ENCODE measurements at places on chromosomes 2 and 18.

GRCh38 chr2:215401896-215402379 is 33.9 kb downstream of the FN1 start:
- no peak for DNase-seq

GRCh38 chr2:31476511-31477180 is 62.1 kb upstream of the XDH start:
- no peak for DNase-seq

DNA sequence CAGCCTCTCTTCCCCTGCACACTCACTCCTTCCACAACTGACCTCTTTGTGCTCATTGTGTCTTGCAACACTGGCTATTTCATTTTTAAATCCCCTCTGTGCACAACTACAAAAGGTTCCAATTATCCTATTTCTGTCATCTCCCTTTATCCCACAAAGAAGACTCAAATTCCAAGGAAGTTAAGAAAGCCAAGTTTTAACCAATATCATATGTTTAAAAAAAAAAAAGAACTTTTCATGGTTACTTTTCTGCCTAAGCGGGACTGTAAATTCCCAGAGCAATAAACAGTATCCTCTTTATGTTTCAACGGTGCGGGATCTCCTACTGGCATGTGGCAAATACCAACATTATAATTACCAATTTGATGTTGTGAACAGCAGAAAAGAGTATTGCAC is 83.8 kb downstream of the DOCK10 start:
- DNase-seq: no peak

- DNase-seq: no peak
Measured at GRCh38 chr2:42794271-42795046, 2.1 kb upstream of the HAAO start.

DNA sequence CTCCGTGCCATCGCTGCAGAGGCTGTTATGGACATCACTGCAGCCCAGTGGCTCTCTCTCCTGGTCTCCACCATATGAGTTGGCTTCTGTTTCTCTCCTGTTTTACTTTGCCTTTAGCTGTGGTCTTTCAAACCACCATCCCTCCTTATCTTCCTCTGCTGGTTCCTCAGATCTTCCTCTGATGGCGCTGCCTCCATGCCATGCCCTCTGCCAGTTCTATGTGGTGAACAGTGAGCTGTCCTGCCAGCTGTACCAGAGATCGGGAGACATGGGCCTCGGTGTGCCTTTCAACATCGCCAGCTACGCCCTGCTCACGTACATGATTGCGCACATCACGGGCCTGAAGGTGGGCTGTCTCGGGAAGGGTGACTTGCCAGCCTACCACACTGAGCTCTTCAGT is 13.1 kb downstream of the TYMS start:
- no peak for DNase-seq

GRCh38 chr2:201313362-201313761 is 43.8 kb downstream of the FLACC1 start:
- no peak for DNase-seq

DNA sequence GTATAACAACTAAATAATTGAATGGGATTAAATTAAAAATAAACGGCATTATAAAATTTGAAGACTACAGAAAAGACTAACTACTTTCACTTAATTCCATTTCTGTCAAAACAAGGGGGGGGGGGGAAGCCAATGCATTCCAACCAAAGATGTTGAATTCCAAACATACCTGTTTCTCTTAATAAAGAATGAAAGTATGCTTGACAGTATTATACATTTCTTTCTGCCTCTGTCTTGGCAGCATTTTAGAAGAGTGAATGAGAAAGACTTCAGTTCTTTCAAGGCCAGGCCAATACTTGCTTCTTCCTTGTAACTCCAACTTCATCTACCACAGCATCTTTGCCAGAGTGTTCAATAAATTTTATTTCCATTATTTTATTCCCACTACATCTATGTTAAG is 65.9 kb downstream of the PDE11A start:
- no peak for DNase-seq

DNA sequence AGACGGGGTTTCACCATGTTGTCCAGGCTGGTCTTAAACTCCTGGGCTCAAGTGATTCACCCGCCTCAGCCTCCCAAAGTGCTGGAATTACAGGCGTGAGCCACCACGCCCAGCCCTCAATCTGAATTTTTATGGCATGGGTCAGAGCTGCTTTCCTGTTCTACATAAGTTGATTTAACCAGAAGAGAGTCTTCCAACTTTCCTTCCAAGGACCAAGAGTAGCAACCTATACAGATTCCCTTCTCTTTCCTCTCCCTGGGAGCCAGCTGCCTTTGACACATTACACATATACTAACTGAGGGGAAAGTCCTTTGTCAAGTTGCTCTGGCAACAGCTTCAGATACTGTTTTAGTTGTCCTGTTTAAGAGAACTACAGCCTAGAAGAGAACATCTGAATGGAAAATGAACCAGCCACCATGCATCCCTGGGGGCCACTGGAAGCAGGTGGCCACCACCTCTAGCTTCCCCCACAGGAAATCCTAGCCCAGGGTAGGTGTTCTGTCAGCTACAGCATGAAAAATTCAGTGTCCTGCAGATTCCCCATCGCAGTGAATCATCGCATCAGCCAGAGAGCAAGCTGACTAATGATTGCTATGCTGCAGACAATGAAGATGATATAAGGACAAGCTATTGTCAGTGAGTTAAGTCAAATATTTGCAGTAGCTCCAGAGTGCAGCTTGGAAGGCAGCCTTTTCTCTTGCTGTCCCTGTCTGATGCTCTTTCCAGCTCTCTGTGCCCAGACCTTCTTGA is 62.9 kb downstream of the POMC start:
- DNase-seq: no peak

GRCh38 chr2:133641942-133642725 is 73.9 kb upstream of the NCKAP5 start:
- no peak for DNase-seq

GRCh38 chr2:9112079-9112721 is 94.4 kb upstream of the ASAP2 start:
- DNase-seq: no peak

DNA sequence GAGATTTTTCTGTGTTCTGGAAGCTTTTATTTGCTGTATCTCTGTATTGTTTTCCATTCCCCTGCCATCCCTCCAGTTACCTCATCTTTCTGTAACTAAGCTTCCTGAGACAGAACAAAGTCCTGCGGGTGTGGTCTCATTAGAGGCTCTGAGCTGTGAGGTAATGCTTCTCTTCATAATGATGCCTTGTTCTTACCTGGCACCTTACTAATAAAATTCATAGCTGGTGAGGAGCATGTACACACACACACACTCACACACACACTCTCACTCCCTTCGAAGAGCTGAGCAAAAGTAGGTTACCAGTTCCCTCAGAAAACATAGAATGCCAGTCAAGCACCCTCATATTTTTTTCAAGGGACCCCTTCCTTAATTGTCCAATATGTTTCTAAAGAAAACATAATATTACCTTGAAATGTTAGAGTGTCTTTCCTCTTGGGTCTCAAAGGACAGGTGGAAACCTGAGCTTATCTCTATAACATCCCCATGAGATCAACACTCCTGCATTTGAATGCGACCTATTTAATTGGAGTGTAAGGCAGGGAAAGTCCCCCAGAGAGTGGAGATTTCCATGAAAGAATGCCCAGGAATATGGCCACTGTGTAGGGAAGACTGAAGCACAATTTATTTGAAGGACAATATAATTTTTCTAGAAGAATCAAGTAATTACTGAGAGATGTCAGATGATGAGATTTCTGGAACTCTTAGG is 161.6 kb upstream of the NCK2 start:
- no peak for DNase-seq

GRCh38 chr2:62569907-62570841 is 64.2 kb upstream of the TMEM17 start:
- DNase-seq: no peak

DNA sequence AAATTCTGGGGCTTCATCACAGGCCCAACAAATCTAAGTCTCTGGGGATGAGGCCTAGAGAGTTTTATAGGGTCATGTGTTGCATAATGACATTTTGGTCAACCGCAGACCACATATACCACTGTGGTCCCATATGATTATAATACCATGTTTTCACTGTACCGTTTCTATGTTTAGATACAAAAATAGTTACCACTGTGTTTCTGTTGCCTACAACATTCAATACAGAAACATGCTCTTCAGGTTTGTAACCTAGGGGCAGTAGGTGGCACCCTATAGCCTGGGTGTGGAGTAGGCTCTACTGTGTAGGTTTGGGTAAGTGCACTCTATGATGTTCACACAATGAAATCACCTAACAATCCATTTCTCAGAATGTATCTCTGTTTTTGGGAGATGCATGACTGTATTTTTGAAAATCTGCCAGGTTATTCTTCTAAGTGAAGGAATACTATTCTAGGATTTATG is 485.2 kb downstream of the PTPRM start:
- DNase-seq: no peak

GRCh38 chr18:24009651-24010333 is 4.8 kb upstream of the TTC39C start:
- DNase-seq: peak; percentile 18

DNA sequence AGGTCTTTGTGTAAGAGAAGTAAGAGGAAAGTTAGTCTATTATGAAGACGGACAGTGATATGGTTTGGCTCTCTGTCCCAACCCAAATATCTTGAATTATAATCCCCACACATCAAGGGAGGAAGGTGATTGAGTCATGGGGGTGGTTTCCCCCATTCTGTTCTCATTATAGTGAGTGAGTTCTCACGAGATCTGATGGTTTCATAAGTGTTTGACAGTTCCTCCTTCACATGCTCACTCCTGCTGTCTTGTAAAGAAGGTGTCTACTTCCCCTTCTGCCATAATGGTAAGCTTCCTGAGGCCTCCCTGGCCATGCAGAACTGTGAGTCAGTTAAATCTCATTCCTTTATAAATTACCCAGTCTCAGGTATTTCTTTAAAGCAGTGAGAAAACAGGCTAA is 67.6 kb downstream of the NEURL3 start:
- no peak for DNase-seq

GRCh38 chr2:240622531-240623235 is 2.6 kb upstream of the GPR35 start:
- DNase-seq: no peak

DNA sequence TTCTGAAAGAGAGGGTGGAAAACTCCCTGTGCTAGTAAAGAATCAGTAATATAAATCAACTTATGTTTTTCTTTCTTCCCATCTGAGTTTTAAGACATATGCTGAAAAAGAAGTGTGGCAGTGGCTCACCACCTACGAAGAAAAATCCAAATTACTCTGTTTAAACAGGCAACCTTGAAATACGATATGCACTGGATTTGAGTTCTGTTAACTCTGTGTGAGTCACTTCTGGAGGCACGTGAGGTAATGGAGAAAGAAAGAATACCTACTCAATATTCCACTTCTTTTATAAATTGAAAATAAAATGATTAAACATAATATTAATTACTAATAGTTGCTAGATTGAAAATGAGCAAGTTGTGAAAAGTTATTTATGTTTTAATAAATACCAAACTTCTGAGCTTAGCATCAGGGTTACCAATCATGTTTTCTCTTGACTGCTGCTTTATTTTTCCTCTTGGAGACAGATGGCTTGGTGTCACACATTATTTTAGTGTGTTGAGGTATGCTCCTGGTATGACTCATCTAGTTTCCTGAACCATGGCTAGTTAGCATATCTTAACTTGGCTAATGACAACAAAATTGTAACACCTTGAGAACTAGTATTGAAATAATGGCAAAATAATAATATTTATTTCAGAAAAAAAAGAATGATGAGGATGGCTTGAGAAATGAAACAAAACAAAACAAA is 1705.5 kb upstream of the PIK3C3 start:
- no peak for DNase-seq

GRCh38 chr2:191889931-191890330 is 43.0 kb upstream of the CAVIN2 start:
- no peak for DNase-seq

DNA sequence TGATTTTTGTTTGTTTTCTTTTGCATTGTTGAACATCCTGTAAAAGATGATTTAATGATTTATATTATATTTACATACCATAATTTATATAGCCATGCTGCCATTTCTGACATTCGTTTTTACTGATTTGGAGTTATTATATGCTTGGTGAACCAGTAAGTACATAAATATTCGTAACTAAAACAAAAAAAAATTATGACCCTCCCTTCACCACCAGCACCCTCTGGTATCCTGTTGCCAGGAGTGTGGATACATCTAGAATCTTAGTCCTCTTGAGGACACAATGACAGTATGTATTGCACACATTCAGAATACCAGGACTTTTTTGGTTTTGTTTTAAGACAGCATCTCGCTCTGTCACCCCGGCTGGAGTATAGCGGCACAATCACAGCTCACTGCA is 43.9 kb upstream of the B3GNT7 start:
- no peak for DNase-seq

DNA sequence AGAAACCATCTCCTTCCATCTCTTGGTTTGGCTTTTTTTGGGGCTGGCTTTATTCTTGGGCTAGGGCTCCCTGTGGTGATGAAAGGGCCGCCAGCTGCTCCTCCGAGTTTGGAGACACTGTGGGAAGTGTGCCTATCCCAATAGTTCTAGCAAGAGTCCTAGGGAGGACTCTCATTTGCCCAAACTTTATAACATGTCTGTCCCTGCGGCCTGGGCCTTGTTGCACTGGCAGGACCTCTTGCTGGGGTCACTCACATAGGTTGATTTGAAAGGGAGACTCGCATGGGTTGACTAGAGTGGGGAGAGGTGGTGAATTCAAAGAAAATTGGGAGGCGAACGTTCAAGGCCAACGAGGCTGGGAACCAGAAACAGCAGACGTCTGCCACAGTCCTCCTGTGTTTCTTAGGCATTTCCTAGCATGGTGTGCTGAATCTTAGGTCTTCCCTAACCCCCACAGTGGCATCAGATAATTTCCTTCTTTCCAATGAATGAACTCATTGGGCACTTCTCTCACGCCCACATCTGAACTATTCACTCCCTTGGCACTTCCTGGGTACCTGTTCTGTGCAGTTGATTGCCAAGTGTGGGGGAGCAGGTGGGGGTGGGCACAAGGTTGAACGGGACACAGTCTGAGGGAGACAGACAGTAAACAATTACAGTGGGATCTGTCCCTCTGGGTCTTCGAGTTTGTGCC is 26.8 kb downstream of the NIFK start:
- no peak for DNase-seq

DNA sequence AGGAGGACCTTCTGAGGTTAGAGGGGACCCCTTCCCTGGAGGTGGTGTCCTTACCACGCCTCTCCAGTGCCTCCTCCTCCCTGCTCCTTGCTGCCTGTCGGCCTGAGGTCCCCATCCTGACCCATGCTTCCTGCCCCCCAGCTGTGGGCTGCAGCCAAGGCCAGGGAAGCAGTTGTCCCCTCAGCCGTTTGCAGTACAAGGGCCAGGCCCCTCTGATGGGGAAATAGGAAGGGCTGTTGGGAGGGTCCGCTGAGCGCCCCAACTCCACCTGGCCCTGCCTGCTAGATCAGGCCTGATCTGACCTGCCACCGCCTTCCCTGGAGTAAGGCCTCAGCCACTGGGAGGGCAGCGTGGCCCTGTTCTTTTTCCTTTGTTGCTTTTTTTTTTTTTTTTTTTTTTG is 219.8 kb downstream of the KLHL29 start:
- DNase-seq: no peak

- no peak for DNase-seq
Measured at GRCh38 chr2:169961911-169962310, 134.7 kb downstream of the UBR3 start.

DNA sequence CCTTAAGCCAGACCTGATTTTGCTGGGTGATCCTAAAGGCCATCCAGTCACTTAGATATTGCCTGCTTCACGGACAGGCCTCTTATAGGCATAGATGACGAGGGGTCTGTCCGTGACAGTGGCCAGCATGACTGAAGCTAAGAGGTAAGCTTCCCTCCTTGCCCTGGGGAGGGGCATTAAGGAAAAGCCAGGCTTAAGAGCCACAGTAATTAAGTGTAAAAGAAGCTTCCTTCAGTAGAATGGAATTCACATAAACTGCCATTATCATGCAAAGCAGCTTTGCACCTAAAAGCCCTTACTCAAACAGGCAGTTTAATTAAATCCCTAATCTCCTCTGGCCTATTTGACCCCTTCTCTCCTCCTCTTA is 99.4 kb upstream of the PKDCC start:
- no peak for DNase-seq

Data from NCI-H1105 (cell line).